ENCODE measurements at places on chromosomes 11 and 22.

DNA sequence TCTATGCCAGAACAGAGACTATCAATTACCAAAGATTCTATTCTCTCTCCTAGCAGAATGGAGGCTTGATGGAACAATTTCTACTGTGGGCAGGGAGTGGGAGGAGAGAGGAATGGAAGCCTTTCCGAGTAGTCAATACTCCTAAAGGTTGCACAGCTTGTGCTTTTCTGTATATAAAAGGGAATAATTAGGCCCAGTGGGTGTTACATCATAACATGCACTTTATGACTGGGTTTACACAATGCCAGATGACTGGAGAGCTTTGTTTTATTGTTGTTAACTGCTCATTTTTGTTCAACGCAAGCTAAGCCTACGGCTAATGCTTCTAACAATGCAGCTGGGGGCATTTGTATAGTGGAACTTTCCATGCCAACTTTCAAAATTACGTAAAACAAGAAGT lies 2237.9 kb upstream of the RAG2 start:
- peak; percentile 2 for DNase-seq

GRCh38 chr11:126592496-126593410 lies 237.3 kb downstream of the ST3GAL4 start:
- DNase-seq, result no peak

GRCh38 chr11:35424157-35424940 lies 5.0 kb upstream of the SLC1A2 start:
- peak; percentile 88 for DNase-seq

DNA sequence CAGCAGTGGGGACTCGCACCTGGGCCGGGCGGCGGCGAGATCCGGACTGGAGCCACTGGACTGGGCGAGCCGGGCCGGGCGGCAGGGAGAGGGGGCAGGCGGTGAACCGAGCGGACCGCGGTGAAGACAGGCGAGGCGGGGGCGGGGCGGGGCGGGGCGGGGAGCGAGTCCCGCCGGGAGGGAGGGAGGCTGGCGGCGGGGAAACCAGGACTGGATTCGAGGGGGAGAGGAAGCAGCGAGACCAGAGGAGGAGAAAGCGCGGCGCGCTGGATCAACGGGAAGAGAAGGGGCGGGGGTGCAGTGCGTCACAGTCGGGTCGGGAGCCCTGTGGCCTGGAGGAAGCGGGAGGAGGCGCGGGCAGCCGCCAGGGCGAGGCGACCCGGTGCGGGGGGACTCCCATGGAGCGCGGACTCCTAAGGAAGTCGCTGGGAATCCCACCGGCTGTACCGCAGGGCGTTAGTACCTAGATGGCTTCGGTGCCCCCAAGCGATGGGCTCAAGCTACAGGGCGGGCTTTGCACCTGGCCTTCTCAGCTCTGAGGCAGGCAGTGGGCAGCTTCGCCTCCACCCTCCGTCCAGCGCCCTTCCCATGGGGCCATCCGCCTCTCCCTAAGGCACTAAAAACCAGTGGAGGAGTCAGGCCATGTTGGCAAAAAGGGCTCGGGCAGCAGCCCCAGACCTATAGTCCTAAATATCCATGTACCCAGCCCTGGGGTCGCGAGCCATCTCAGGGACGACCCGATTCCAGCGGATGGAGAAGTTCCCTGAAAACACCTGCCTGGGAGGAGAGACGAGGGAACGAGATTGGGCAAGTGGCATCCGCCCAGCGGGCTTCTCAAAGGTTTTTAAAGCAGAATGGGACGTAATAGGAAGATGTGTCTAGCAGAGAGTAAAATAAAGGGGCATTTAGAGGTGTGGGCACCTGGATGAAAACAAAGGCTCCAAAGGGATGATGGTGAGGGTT lies at the start of gene TMEM121B:
TMEM121B (minus strand) TSS at position 128 of the 963 bp plus-strand sequence. CDS start 233 bp downstream, outside the sequence.
- DNase-seq, result peak; percentile 45

- DNase-seq, result no peak
These were observed 174.1 kb downstream of the TTC28 start for GRCh38 chr22:28505416-28506149.

DNA sequence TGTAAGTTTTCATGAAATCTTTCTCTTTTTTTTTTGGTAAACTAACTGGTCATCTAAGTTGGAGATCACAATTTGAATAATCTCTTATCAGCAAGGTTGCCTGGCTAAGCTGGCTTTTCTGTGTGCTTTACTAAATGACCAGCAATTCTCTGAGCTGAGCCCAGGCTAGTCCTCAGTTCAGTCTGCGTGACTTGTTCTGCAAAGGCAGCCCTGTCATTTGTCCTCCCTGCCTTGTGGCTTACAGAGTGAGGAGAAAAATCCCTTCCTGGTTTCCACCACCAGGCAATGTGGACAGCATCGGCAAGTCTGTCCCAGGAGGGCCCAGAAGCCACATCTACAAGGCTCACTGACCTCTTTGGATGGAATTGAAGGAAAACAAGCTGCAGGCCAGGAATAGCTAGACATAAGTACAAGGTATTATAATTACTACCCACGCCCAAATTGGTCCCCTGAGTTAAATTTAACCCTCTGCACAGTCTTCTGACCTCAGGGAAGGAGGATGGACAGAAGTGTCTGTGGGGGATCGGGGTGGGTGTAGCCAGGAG lies 108.6 kb downstream of the SCN3B start:
- no peak for DNase-seq

DNA sequence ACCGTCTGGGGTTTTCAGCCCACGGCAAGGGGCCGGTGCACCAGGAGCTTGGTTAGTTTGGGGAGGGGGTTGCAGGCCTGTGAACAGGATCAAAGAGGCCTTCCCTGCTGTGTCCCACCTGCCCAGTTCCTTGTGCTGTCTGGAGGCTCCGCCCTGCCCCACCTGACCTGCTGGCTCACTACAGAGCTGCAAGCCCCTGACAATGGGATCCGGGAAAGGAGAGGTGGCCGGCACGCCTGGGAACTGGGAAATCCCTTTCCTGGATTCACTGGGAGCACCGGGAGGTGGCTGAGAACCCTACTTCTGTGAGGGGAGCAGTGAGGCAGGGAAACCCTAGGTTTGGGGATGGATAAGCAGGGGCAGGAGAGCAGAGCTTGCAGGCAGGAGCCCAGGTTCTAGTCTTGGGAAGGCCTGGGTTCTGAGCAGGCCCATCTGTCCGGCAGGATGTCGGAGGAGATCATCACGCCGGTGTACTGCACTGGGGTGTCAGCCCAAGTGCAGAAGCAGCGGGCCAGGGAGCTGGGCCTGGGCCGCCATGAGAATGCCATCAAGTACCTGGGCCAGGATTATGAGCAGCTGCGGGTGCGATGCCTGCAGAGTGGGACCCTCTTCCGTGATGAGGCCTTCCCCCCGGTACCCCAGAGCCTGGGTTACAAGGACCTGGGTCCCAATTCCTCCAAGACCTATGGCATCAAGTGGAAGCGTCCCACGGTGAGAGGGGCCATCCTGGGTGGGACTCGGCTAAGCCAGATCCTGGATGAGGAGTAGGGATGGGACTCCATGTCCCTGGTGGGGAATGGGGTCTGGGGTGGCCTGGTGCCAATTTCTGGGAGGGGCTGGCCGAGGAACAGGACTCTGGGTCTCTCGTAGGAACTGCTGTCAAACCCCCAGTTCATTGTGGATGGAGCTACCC lies 786 bp downstream of the CAPN1 start:
- DNase-seq, result no peak

DNA sequence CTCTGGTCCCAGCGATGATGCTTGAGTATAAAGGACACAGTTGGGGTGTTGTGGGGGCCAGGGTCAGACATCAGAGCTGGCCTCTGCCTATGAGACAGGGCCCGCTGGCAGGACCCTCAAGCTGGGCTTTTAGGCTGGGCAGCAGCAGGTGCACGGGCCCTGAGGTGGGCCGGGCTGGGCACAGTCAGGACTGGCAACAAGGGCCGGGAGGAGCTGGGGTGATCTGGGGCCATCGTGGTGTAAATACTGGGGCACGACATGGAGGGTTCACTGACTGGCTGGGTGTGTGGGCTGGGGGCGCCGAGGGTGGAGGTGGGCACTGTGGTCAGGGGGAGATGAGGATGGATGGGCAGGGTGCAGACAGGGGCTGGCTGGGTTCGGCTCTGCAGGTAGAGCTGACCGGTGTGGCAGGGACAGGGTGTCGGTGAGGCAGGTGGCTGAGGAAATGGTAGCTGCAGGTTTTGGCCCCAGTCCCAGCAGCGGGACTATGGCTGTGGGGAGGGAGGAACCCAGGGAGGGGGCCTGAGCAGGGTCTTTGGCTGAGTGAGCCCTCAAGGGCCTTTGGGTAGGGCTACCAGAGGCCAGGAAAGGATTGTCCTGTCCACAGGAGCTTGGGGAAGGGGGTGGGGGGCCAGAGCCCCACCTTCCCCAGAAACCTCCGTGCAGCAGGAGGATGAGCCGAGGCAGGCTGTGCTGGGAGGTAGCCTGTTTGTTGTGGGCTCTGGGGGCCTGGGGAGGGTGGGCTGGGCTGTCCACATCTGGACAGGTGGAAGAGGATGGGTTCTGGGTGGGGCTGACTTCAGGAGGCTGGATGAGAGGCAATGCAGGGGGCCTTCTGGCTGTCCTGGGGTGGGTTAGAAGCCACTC lies 81.4 kb downstream of the KCNQ1 start:
- DNase-seq, result no peak

- no peak for DNase-seq
These were observed 12.8 kb downstream of the AP1B1 start for GRCh38 chr22:29375398-29376076.

GRCh38 chr11:58525037-58525614 lies 17.2 kb upstream of the OR5B21 start:
- no peak for DNase-seq

- no peak for DNase-seq
These were observed 3.1 kb downstream of the HDHD5 start for GRCh38 chr22:17155941-17156340.

- DNase-seq, result peak; percentile 36
These were observed 88.2 kb upstream of the BLID start for GRCh38 chr11:122204206-122204605.

DNA sequence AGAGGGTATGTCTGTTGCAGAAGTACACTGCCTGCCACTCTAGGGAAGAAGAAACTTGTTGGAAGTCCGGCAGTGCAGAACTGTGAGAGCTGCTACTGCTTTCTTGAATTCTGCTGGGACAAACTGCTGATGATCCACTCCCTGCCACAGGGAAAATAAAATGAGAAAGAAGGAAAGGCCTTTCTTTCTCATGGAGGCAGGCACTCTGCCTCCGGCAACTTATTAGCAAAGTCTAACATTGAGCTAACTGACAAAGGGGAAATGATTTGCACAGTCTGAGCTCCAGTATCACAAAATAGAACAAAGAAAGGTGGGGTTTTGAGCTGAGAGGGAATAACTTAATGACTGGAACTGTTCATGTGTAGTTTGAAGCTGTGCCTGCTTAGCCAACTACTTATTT lies 134.6 kb downstream of the AASDHPPT start:
- DNase-seq, result no peak

- DNase-seq, result no peak
These were observed 103.7 kb downstream of the CTTN start for GRCh38 chr11:70501933-70502540.

DNA sequence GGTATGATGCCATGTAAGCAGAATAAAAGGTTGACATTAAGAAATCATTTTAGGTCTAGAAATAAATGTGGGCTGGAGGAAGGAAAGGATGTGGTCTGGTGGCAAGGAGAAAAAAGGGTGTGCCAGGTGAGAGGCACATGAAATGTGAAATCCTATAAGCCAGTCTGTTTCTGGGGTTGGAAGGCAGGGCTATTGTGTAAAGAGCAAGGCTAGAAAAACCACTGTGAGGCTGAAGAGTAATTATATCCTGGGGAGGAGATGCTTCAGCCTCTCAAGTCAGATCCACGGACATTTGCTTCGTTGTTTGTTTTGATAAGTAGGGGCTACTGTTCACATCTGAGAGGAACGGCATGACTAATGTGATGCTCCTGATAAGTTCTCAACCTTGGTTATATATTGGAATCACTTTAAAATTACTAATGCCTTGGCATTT lies 77.5 kb upstream of the CTSC start:
- DNase-seq, result no peak

GRCh38 chr22:32327066-32327465 lies 30.6 kb upstream of the RFPL3 start:
- no peak for DNase-seq

DNA sequence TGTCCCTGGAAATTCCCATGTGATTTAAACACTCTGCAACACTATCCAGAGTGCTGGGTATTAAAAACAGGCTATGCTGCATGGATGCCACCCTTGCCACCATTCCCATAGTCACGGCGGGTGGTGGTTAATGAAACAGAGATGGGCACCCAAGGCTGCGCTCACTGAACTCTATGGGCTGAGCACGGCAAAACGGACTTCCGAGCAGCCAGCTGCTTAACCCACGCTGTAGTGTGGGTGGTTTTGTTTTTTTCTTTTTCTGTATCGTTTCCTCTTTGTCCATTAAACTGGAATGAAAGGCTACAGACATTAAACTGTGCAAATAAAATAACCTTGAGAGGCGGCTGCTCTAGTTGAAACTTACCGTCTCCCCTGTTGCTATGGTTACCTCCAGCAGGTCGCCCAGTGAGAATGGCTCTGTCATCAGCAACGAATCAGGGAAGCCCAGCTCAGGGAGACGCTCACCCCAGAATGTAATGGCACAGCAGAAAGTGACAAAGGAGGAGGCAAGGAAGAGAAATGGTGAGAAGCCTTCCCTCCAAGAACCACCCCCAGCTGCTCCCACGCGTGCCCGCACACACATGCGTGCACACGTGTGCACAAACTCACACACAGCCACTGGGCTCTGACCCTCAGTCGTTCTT lies 102.1 kb downstream of the C11orf91 start:
- DNase-seq, result no peak

DNA sequence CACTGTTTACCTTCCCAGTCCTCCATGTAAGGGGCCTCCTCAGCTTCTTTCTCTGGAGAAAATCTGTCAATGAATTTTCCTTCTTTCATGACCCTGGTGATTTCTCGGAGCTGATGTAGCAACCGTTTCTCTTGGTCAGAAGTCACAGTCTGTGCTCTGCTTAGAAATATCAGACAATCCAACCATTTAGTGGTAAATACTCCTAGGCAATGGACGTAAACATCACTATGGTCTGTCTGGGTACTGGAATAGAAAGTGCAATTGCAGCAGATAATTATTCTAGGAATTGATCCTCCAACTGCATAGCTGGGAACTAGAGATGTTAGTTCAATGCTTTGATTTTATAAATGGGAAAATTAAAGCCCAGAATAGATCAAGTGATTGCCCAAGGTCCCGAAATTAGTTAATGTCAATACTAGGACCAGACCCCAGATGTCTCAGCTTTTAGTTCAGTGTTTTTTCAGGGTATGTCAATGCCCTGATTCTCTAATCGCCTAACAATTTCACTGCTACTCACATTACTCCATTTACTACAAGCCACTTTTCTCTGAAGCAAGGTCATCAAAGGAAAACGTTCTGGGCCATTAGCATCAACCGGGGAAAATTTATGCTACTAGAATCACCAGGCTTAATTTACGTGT lies 42.1 kb downstream of the RIC3 start:
- no peak for DNase-seq

DNA sequence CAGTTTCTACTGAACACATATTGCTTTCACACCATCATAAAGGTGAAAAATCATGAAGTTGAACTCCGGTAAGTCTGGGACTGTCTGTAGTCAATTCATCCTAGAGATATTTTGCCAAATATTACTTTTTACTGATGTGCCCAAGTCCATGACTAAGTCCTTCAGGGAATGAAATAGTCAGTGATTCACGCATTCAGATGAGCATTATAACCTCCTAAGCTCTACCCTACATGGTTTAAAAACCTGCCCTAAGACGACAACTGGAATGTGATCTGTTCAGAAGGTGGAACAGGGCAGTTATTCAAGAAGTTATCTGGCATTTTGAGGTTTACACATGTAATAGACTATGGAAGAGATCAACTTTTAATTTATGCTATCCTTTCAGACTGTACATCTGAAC lies 125.6 kb downstream of the TRPC6 start:
- DNase-seq, result peak; percentile 65

All from fibroblast of skin of abdomen (primary cell).